Activated CD4-positive, alpha-beta T cell treated with anti-CD3 and anti-CD28 coated beads for 4 hours (primary cell): ENCODE measurements at places on chromosomes 7 and 10.

DNA sequence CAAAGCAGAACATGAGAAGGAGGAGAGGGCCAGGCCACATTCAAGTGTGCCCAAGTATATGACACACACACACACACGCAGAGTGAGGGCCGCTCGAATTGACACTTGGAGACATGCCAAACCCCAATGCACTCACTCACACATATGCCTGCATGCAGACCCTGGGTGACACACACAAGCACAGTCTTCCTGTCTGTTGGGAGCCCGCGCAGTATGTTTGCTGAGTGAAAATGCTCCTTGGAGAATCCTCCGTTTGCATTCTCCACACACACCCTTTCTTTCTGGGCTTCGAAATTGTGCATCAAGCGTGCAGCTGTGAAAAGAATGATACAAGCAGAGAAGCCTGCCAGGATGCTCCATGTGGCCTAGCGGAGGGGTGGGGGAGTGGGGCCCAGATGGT is 120.9 kb downstream of the PLXNA4 start:
- DNase-seq = no peak

- no peak for DNase-seq
These were observed 205.2 kb upstream of the ADARB2 start for GRCh38 chr10:1942478-1942877.

GRCh38 chr7:140638173-140638791 is 2.3 kb downstream of the DENND2A start:
- DNase-seq = no peak

DNA sequence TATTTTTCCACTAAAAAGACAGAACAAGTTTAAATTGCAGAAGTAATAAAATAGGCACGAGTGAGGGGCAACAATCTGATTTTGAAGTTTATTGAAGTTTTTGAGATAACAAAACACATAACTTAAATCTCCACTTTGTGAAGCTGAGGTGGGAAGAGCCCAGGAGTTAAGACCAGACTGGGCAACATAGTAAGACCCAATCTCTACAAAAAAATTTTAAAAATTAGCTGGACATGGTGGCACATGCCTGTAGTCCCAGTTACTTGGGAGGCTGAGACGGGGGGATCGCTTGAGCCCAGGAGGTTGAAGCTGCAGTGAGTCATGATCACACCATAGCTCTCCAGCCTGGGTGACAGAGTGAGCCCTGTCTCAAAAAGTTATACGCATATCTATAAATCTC is 11.2 kb downstream of the UPF2 start:
- DNase-seq = no peak

GRCh38 chr7:11185179-11185815 is 211.6 kb downstream of the PHF14 start:
- no peak for DNase-seq
